NCI-H1930 (cell line): ENCODE measurements at places on chromosomes 3 and 15.

GRCh38 chr3:136543385-136543784, 208.8 kb downstream of the STAG1 start:
- DNase-seq: no peak

- no peak for DNase-seq
Measured at GRCh38 chr15:88498996-88499395, 31.5 kb downstream of the MRPS11 start.

GRCh38 chr15:43209059-43209824, 11.6 kb downstream of the EPB42 start:
- no peak for DNase-seq

GRCh38 chr3:177905173-177906125, 630.8 kb upstream of the KCNMB2 start:
- no peak for DNase-seq

DNA sequence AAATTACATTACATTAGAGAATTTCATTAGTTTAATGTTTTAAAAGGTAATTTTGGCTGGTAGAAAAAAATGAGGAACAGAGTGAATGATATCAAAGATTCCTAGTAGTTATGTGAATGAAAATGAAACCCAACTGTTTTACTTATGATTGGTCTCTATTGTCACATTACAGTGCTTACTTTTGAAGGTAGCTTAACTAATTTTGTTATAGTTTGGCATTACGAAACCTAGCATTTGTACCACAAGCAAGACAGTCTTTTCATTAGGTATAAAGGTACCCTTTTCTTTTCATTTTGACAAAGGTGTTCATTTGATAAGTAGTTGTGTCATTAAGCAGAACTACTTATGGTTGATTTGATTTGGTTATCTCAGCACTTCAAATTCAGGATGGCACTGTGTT, 6.9 kb downstream of the SELENOT start:
- DNase-seq: no peak

DNA sequence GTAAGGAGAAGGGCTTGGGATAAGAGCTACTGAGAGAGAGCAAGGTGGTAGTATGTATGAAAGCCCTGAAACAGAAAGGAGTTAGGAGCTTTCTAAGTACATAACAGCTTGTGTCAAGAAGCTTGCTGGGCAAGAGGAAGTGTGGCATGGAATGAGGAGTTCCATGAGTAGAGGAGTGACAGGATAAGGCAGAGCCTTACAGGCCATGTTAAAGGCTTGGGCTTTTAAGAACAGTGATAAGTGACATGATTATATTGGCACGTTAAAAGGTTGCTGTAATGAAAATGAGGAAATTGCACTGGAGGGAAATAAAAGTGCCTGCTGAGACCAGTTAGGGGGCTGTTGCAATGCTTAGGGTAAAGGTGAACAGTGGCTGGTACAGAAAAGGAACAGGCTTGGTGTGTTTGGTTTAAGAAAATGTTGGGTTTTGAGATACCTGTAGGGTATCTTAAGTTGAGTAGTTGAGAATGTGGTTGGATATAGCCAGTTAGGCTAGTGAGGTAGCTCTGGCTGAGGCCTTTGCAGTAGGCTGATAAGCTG, 49.0 kb downstream of the MEF2A start:
- no peak for DNase-seq
